ENCODE measurements at places on chromosomes 7 and 10.
A peak's percentile ranks its signal among the peaks of the same experiment; 100 is the strongest.

- peak; percentile 20 for DNase-seq
Measured at GRCh38 chr7:33733870-33734650, 171.3 kb upstream of the BMPER start.

- DNase-seq = no peak
Measured at GRCh38 chr7:135687466-135687865, 25.2 kb downstream of the STMP1 start.

GRCh38 chr10:44261296-44261695 lies 123.6 kb downstream of the CXCL12 start:
- no peak for DNase-seq

DNA sequence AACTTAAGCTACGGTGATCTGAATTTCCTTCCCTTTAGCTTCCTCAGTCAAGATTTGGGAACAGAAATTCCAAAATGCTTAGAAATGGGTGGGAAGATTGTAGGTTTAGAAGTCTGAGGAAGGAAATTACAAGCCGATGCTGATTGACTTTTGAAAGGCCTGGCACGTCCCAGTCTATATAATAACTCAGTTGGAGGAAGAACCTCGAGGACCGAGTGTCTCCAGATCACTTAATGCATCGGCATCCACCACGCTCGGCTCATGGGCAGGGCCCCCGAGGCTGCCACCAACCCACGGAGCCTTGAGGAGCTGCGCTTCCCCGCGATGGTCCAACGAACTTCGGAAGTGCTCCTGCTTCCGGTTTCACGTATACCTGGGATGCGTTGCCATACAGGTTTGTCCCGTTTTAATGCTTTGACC lies 10.4 kb upstream of the SP8 start:
- peak; percentile 89 for DNase-seq

DNA sequence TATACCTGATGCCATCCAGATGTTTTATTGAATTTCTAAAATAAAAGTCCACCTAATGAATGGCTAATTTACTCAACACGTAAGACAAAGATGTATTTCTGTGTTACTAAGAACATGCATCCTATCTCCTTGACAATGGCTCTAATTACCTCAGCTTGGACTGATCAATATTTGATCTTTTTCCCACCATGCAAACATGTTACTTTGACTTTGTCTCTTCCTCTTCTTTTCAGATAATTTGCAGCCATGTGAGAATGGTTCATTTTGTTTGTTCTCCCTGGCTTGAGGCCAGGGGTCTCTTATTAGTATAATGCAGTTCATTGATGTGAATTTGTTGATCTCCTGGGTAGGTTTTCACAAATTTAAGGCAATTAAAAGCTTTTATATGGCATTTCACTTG lies 302.1 kb downstream of the ADK start:
- peak; percentile 92 for DNase-seq

- DNase-seq = no peak
Measured at GRCh38 chr7:84844771-84845170, 342.1 kb downstream of the SEMA3D start.

GRCh38 chr7:96910486-96910885 lies 94.9 kb upstream of the DLX6 start:
- no peak for DNase-seq

GRCh38 chr10:80278480-80278879 lies 11.0 kb downstream of the MAT1A start:
- DNase-seq = no peak

DNA sequence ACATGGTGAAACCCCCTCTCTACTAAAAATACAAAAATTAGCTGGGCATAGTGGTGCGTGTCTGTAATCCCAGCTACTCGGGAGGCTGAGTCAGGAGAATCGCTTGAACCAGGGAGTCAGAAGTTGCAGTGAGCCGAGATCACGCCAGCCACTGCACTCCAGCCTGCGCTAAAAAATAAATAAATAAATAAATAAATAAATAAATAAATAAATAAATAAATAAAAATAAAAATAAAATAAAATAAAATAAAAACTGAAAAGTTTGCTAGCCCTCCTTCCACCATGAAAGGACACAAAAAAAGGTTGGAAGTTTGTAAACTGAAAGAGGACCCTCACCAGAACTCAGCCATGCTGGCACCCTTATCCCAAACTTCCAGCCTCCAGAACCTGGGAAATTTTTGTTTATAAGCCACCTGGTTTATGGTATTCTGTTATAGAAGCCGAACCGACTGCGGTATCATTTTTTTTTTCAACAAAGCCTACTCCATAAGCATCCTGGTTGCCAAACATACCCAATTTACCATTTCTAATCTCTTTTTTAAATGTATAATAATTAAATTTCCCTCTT lies 448.2 kb downstream of the SEMA3D start:
- no peak for DNase-seq

DNA sequence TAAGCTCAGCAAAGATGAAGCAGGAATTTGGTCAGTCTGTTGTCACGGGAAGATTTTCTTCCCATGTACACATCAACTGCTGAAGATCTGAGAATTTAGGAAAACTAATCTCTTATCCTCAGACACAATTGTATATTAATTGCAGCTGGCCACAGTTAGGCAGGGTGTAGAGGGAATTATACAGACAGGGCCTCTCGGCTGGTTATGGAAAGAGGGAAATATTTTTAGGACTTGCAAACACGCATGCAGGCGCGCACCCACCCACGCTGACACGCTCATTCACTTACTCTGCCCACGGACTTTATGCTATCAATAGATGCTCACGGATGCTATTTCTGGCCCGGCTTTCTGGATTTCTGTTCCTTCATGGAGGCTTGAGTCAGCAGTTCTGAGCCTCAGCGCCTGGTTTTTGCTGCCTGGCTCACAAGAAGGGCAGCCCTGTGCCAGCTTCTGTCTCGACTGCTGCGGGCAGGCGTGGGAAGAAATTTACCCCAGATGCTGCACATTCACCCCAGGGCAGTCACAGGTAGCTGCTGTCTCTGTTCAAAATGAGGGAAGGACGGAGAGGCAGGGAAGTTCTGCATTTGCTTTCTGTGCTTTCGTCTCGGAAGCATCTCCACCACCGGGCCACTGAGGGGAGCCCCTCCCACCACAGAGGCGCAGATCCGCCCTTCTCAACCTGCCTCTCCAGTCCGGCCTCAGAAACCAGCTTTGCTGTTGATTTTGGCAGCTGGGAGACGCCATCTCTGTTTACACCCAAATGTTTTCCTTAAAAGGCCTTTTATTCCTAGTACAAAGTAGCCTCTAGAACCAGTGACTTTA lies 116.3 kb upstream of the BTBD16 start:
- DNase-seq = no peak

DNA sequence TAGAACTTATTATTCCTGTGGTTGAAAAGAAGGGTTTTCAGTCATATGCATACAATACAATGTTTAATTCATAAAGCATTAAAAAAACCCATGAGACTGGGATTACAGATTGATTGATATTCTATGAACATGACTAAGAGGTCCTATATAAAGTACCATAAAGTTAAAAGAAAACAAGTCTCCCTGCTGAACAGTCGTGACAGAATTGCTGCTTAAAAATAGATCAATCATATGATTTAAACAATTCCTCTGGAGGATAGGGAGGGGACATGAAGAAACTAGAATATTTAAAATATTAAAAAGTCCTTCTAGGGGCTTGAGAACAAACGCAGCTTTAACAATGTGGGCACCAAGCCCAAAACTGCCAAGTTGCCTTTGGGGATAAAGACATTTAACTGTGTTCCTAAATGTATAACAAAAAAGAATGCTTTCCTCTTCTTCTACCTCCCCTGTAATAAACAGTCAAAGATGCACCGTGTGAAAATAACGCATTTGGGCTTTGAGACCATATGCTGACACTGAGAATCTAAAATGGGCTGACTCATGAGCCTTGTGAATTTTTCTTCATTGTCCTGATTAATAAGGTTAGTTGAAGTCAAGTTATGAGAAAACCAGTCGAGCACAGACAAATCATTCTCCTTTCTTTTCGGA lies 25.8 kb downstream of the TWIST1 start:
- no peak for DNase-seq

GRCh38 chr10:2117641-2118040 lies 380.3 kb upstream of the ADARB2 start:
- DNase-seq = no peak

- DNase-seq = peak; percentile 44
Measured at GRCh38 chr7:127536741-127537140, 48.7 kb downstream of the GCC1 start.

- no peak for DNase-seq
Measured at GRCh38 chr7:113812591-113813255, 106.1 kb downstream of the PPP1R3A start.

DNA sequence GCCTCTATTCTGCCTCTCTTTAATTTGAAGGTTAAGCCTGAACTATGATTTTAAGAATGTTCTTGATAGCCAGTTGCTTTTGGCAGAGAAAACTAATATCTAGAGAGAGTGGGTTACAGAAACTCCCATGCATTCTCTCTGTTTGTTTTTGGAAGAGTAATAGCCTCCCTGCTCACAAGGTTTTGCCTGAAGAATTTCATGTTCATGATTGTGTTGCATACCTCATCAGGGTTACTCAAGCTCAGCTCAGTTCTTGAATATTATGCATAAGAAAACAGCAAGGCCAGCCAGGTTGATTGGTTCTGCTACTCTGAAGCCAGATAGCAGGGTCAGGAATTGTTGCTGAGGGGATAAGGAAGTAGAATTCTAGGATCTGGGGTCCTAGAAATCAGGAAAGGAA lies 137.4 kb downstream of the MDFIC start:
- no peak for DNase-seq

GRCh38 chr7:158824028-158824427 lies 5.3 kb downstream of the ESYT2 start:
- DNase-seq = no peak

- DNase-seq = no peak
Measured at GRCh38 chr7:113137241-113137640, 18.9 kb upstream of the SMIM30 start.

GRCh38 chr7:66055321-66055956 lies 20.2 kb upstream of the ASL start:
- no peak for DNase-seq

DNA sequence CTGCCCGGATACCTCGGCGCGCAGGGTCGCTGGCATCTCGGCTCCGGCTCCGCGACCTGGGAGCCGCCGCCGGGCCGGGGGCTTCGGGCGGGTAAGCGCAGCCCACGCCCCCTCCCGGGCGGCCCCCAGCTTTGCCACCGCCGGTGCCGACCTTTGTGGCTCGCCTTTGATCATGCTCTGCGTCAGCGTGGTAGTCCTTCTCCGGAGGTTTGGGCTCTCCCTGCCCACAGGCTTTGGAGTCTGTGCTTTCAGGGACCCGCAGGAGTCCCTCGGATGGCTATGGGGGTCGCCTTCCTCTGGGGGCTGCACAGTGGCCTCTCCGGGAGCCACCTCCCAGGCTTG lies 7.3 kb downstream of the ATP6V1F start:
- DNase-seq = no peak

DNA sequence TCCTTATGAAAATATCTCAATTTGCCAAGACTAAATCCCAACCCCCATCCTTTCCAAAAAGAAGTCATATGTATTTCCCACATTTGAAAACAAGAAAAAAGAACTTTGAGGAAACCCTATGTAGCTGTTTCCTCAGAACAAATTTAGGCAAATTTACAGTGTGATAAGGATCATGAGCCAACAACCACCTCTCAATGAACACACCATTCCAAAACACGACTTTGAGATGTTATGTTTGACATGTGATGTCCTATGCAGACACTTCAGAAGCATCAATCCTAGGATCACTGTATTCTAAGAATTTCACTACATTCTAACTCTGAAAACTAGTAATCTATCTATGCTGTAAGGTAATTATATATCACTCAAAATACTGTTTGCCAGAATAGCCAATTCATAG lies 62.2 kb downstream of the NT5C2 start:
- no peak for DNase-seq

DNA sequence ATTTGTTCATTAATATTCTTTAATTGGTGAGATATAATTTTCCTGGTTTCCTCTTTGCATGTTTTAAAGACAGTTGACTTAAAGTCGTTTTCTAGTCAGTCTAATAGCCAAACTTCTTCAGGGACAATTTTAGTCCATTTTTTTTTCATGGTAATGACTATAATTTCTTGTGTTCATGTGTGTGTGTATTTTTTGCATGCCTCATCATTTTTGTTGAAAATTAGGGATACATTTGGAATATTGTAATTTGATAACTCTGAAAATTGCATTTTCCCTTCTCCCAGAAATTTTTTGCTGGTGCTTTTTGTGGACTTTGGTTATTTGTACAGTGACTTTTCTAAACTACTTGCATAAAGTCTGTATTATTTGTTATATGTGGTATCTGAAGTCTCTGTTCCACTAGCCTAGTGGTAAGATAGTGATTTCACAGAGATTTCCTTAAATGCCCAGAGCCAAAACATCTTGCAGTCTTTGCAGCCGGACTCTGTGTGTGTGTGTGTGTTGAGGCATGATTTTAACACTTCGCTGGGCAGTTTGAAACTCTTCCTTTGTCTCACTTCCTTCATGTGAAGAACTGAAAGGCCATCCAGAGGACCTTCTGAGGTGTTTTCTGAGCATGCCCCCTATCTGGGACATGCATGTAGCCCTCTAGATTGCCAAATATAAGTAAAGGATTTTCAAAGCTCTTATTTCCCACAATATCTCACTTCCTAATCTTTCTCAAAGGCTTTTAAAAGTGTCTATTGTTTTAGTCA lies 40.9 kb upstream of the ZNF365 start:
- DNase-seq = no peak

GRCh38 chr7:132029369-132030085 lies 473.1 kb upstream of the PODXL start:
- no peak for DNase-seq

- peak; percentile 25 for DNase-seq
Measured at GRCh38 chr7:95104739-95105138, 197.3 kb downstream of the PPP1R9A start.

GRCh38 chr7:112007185-112007584 lies 199.0 kb downstream of the DOCK4 start:
- DNase-seq = no peak

DNA sequence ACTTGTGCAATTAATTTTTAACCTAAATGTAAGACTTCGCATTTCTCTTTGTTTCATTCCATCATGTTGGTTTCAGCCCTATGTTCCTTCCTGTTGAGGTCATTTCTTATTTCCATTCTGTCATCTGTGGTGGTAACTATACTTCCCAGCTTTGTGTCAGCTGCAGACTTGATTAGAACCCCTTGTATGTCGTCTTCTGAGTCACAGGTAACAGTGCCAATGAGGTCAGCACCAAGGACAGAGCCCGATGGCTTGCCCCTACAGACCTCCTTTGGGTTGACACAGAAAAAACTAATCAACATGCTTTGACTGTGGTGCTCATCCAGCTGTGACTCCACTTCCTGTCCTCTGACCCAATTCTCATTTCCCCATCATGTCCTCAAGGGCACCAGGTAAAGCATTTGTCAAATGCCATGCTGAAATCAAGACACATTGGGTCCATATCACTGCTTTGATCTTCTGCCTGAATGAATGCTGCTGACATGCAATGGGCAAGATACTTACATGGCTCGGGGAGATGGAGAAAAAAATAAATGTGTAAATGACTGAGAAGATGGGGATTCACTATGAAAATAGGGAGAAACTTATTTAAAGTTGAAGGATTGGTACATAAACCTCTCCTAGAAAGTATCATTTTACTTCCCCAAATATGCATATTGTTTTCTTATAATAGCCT lies 25.6 kb upstream of the CRTAC1 start:
- no peak for DNase-seq
